ENCODE measurements at places on chromosomes 2 and 18.

- DNase-seq, result no peak
These were observed 179.5 kb upstream of the TWIST2 start for GRCh38 chr2:238668426-238668825.

- DNase-seq, result no peak
These were observed 3.6 kb downstream of the RAX start for GRCh38 chr18:59269563-59270119.

DNA sequence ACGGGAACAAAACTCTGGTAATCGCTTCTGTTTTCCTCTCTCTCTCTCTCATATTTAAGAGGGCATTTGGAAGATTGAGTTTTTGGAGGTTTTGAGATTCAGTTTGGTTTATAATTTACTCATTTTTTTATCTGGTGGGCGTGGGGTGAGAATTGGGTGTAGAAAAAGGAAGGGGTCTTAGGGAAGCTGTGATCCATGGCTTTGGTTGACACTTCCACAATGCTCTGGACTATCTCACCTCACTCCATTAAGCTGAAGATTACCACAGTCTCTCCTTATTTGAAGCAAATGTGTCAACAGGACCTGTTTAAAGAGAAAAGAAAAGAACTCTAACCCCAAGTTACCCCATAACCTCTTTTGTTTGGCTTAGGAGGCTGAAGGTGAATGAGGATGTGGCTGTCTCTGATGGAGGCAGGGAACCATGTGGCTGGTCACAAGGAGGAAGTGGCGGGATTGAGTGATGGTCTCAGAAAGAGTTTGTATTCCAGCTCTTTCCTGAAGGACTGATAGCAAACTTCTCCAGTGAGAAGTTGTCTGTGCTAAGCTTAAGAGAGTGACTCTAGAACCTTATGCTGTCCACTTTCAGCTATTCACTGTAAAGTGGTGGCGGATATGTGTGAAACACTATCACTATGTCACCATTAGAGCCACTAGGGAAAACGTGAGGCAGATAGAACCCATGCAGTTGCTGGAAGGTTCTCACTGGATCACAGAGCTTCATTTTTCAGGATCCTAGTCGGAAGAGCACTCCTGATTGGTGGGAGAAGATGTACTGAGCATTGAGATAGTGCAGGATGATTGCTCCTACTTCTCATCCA is 934 bp downstream of the ZNF804A start:
- no peak for DNase-seq

GRCh38 chr2:176584333-176584732 is 315.1 kb downstream of the MTX2 start:
- no peak for DNase-seq

- no peak for DNase-seq
These were observed 482.7 kb upstream of the POU3F3 start for GRCh38 chr2:104371087-104371781.

GRCh38 chr2:106339609-106340008 is 128.6 kb downstream of the RGPD3 start:
- no peak for DNase-seq

GRCh38 chr18:55557211-55557610 is 30.8 kb downstream of the TCF4 start:
- no peak for DNase-seq

GRCh38 chr2:147525819-147526489 is 318.9 kb upstream of the ACVR2A start:
- no peak for DNase-seq

- no peak for DNase-seq
These were observed 34.7 kb downstream of the SPOPL start for GRCh38 chr2:138536302-138536701.

GRCh38 chr18:42893977-42894376 is 221.5 kb downstream of the RIT2 start:
- DNase-seq, result no peak

DNA sequence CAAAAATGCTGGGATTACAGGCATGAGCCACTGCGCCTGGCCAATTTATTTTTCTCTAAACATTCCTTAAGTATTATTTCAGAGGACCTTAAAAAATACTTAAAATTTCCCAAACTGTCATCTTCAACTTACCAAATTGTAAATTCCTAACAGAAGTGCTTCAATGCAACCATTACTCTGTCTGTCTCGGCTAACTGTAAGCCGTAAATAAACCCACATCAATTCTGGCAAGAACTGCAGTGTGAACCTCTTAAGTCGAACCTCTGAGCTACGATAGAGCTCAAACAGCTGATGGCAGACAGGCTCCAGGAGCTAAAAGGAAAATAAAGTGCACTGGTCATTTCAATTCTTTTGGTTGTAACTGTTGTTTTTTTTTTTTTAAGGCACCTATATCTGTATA is 53.4 kb upstream of the ORC2 start:
- DNase-seq, result no peak

DNA sequence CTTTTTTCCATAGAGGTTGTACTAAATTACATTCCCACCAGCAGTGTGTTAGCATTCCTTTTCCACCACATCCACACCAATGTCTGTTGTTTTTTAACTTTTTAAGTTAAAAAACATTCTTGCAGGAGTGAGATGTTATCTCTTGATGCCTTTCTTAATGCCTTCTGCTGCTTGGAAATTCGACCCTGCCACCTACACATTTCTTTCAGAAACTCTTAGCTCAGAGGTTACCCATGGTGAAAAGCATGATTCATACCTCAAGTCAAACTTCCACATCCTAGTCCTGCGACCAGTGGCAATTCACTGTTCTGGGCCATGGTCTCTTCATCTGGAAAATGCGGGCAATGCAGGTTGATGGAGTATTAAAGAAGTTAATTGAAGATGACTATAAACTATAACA is 12.7 kb upstream of the HNMT start:
- DNase-seq, result no peak

DNA sequence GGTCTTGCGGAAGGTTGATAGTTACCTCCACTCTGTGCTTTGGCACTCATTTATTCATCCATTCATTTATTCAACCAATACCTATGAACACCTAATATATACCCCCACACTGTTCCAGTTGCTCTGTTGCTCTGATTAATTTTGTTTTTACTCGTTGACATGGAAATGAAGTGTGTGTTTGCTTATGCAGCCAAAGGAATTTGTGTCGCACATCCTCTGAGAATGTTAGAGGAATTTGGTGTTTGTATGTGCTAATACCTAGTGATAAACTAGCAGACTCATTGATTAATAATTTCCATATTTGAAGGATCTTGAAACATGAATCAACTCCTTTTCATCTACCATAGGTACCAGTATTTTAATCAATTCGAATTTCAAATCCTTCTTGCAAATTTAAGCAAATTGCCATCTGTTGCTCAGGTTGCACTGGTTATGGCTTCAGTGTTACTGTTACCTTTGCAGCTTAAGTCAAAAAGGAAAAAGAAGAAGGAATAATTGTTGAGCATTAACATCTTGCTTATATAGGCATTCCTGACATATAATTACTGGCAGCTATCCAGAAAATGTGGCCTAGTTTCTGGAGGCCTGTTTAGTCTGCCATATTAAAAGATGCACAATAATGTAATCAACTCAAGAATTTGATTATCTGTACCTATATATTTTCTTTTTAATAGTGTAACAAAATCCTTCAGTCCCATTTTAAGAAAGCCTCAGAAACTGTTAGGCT is 25.7 kb upstream of the CRIM1 start:
- no peak for DNase-seq

DNA sequence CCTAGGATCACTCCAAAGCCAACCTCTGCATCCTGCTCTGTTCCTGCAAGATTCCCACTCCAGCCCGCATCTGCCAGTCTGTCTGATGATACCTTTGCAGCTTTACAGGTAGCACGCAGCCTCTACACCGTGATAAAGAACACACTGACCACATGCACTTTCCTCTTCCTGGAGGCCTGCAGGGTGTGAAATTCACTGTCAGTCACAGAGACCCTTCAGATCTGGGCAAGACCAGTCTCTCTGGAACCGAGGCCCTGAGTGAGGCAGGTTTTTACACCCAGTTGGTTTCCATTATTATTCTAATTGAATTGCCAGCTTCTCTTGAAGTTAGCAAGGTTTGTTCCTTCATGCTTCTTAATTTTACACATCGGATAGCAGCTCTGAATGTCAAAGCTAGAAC is 30.5 kb upstream of the TWIST2 start:
- no peak for DNase-seq

GRCh38 chr2:191366199-191366598 is 121.0 kb downstream of the MYO1B start:
- no peak for DNase-seq

- no peak for DNase-seq
These were observed 3.0 kb downstream of the BUB1 start for GRCh38 chr2:110674620-110675555.

DNA sequence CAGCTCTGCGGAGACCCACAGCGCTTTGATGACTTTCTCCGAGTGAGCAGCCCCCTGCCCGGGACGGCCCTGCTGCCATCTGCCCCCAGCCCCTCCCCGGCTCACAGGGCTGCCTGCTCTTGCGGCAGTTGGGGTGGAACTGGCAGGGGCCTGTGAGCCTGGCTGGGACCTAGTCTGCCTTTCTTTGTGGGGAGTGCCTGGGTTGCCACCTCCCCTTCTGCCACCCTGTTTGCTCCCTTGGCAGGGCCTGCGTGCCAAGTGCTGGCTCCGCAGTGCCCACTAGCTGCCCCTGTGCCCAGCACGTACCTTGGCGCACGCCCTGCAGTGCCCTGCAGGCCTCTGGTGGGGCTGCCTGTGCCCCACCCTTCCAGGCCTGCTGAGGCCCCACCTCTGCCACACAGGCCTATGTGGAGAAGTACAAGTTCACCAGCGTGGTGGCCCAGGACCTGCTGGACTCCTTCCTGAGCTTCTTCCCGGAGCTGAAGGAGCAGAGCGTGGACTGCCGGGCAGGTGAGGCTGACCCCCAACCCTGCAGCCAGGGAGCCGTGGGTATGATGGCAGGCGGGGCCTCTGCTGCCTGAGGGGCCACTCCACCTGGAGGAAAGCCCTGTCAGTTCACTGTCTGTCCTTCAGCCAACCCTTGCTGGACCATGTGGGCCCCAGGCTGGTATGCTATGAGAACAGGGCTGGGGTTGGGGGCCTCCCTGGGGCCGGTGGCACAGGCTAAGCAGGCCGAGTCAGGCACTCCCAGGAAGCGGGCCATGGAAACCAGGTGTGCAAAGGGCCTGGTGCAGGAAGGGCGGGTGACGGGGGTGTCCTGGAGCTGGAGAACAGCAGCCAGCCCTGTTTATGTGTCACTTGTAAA is 7.0 kb downstream of the RNPEPL1 start:
- DNase-seq, result no peak

- DNase-seq, result no peak
These were observed 103.8 kb downstream of the WDPCP start for GRCh38 chr2:63484481-63484880.

DNA sequence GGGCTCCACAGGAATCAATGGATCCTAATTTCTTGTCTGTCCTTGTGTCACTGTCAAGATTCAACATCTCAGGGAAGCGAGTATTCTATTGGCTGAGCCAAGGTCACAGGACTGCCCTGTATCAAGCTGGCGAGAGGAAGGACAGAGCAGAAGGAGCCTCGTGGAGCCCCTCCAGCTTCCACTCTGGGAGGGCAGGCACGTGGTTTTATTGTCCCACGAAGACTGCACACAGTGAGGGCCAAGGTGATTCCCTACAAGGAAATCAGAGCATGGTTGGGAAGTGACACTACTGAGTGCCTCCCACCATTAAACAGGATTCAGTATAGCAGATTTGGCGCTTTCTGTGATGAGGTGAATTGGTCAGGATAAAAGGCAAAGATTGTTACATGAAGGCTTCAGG is 302.4 kb upstream of the CXCR4 start:
- no peak for DNase-seq

DNA sequence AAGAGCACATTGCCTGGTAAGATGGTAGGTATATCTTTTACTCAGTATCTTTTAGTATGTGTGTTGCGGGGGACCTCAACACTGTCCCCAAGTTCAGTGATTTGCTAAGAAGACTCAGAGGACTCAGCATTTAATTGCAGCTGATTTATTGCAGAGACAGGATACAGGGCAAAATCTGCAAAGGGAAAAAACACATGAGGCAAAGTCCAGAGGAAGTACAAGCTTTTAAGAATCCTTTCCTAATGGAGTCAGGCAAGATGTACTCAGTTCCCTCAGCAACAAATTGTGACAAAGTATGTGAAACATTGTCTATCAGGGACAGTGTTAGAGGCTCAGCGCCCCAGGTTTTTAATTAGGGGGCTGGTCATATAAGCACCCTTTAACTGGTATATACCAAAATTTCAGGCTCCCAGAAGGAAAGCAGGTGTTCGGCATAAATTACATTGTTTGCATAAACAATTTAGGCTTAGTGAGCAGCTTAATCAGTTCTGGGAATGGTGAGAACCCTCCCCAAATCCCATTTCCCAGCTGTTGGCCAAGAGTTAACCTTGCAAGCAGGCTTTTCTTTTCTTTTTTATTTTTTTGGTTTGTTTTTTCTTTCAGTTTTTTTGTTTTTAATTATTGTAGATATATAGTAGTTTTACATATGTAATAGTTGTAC is 41.7 kb downstream of the RAB3GAP1 start:
- DNase-seq, result no peak

DNA sequence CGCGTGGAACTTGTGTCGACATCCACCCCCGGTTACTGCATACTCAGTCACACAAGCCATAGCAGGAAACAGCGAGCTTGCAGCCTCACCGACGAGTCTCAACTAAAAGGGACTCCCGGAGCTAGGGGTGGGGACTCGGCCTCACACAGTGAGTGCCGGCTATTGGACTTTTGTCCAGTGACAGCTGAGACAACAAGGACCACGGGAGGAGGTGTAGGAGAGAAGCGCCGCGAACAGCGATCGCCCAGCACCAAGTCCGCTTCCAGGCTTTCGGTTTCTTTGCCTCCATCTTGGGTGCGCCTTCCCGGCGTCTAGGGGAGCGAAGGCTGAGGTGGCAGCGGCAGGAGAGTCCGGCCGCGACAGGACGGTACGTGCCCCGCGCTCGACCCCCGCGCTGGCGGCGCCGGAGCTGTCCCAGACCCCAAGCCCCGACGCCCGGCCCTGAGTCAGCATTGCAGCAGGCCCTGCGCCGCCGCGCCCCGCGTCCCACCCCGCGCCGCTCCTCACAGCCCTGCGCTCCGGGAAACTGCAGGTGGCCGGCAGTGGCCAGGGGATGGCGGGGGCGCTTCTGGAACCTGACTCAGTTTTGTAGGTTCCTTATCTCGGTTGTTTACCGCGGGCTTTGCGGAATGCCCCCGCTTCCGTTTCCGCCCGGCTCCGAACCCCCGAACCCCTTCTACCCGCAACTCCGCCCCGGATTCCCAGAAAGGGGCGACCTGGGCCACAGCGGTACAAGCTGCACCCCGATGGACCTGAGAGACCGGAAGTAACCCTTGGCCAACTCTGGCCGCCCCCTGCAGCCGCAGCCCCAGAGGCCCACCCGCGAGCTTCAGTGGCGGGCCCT is at the start of gene CFLAR:
CFLAR (plus strand) TSS at position 50 of the 844 bp plus-strand sequence. CDS start 13,702 bp downstream, outside the sequence.
- peak; percentile 69 for DNase-seq

GRCh38 chr2:86015006-86015405 is 90.7 kb downstream of the POLR1A start:
- DNase-seq, result no peak
